ENCODE measurements at places on chromosomes 3 and 15.

DNA sequence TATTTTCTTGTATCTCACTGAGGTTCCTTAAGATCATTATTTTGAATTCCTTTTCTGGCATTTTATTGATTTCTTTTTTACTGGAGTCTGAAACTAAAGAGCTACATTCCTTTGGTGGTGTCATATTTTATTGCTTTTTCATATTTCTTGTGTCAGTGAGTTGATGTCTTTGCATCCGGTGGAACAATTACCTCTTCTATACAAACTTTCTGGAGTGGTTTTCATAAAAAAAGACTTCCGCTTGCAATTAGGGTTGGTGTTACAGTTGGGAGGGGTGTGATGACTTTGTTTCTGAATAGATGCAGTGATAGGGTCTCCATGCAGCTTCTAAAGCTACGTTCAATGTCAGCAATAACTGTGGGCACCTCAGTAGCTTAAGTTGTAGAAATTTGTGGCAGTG lies 181.7 kb downstream of the LPP start:
- DNase-seq: no peak

- no peak for DNase-seq
Measured at GRCh38 chr3:56802378-56802745, 613 bp upstream of the ARHGEF3 start.

- DNase-seq: no peak
Measured at GRCh38 chr3:10006762-10007090, 19.5 kb upstream of the FANCD2 start.

DNA sequence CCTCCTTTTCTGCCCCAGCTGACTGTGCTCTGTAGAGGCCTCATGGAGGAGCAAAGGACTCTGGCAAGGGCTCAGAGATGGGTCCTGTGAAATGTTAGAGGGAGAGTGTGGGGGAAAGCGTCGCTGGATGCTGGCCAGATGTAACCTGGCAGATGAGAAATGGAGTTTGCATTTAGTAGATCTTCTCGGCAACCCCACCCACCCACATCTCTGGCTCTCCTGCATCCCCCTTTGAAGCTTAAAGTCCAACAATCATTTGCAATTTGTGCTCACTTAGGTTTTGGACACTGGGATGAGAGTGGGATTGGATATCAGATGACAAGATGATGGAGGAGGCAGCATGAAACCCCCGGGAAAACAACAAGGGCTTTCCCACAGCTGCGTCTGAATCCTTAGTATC lies 523.6 kb upstream of the MCTP2 start:
- DNase-seq: no peak

- no peak for DNase-seq
Measured at GRCh38 chr3:48289659-48290058, 43.8 kb downstream of the SPINK8 start.

DNA sequence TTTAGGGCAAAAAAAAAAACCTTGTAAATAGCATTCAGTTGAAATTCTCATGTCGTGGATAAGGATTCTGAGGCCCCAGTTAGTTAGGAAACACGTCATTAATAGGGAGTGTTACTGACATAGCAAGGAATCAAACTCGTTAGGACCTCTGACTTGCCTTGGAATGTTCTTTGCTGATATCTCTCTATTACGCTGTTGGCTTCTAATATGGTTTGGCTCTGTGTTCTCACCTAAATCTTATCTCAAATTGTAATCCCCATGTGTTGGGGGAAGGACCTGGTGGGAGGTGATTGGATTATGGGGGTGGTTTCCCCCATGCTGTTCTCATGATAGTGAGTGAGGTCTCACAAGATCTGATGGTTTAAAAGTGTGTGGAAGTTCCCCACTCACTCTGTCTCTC lies 40.3 kb downstream of the CHL1 start:
- no peak for DNase-seq

GRCh38 chr15:78234515-78235040 lies at the start of gene ACSBG1:
ACSBG1 (minus strand) TSS chr15:78234565; CDS start chr15:78234501, 64 bp downstream.
- DNase-seq: peak; percentile 44

DNA sequence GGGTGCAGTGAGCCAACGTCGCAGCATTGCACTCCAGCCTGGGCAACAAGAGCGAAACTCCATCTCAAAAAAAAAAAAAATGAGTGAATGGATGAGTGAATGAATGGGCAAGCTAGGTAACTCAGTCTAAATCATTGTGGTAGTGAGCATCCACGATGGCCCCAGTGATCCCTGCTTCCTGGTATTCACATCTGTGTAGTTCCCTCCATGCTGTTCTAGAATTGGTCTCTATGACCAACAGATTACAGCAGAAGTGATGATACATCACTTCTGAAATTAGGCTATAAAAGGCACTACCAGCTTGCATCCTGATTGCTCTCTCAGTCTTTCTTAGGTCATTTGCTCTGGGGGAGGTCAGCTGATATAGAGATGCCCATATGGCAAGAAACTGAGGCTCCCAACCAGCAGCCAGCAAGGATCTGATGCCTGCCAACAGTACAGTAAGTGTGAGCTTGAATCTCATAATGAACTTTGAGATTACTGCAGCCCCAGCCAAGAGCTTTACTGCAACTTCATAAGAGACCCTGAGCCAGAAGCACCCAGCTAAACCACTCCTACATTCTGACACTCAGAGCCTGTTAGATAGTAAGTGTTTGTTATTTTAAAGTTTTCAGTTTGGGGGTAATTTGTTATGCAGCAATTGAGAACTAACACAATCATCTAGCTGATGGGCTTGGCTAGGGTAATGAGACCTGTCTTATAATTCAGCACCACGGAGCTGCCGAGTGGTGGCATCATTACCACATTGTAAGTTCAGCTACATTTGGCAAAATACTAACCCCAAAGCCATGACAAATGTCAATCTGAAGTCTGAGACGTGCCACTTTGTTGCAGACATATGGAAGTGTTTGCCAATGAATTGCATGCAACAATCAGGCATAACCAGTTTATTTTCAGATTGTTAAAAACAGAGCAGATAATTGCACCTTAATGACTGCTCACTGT lies 53.0 kb downstream of the KLHL6 start:
- peak; percentile 58 for DNase-seq

GRCh38 chr3:188867691-188868265 lies 304.0 kb upstream of the TPRG1 start:
- no peak for DNase-seq

GRCh38 chr3:120473896-120474675 lies 23.3 kb upstream of the FSTL1 start:
- DNase-seq: no peak

DNA sequence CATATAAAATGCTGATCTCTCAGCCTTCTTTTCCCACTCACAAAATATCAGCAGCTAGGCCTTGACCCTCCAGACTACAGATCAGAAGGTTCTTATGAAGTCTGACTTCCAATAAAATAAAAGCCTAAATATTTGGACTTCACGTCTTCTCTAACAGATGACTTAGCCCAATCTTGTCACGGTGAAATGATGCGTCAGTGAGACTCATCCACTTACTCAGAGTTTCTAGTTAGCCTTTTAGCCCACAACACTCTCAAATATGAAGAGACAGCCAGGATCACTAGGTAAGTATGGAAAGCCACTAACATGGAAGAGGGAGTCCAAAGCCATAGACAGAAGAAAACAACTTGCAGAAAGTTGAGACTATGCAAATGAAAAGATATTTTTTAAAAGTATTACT lies 601.2 kb downstream of the PYDC2 start:
- no peak for DNase-seq

DNA sequence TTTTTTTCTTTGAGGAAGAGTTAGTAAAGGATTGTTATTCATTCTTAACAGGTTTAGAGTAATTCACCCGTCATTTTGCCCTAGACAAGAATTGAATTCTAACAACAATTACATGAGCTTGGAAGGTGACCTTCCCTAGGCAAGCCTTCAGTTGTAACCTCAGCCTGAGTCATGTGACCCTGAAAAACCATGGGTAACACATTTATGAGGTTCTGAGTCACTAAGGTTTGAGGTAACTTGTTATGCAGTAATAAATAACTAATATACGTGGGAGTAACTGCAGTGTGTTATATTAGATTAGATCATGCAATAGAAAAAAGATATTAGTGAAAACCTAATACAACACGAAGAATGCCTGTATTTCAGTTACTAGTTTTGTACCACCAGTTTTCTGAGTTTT lies 237.6 kb upstream of the NDN start:
- no peak for DNase-seq

DNA sequence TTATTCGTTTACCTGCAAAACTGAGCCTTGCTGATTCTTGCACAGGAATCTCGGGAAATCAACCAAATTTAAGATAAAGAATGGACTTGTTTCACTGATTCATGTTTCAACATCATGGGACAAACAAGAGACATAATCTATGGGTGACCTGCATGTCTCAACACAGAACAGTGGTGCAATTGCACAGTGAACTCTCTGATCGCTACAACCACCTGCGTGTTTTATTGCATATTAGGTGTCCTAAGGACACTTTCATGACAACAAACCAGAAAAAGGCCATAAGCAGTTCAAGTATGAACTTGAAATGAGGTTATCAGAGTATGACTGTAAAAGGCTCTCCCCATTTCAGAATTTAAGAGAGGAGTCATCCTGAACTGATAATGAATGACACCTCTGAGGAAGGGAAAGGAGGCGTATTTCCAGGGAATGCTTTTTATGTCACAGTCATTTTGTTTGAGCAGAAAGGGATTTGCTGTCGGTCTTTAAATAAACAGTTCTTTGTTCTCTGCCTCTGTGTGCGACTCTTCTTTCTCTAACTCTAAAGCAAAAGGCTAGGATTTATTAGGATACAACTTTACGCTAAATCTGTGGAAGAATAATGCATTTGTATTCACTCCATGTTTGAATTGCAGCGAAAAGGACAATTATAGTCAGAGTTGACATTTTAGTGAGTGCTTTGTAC lies 167.2 kb downstream of the RBMS3 start:
- peak; percentile 30 for DNase-seq

- no peak for DNase-seq
Measured at GRCh38 chr3:32958509-32958908, 7.1 kb downstream of the CCR4 start.

GRCh38 chr15:81959196-81959595 lies 86.6 kb downstream of the MEX3B start:
- no peak for DNase-seq

DNA sequence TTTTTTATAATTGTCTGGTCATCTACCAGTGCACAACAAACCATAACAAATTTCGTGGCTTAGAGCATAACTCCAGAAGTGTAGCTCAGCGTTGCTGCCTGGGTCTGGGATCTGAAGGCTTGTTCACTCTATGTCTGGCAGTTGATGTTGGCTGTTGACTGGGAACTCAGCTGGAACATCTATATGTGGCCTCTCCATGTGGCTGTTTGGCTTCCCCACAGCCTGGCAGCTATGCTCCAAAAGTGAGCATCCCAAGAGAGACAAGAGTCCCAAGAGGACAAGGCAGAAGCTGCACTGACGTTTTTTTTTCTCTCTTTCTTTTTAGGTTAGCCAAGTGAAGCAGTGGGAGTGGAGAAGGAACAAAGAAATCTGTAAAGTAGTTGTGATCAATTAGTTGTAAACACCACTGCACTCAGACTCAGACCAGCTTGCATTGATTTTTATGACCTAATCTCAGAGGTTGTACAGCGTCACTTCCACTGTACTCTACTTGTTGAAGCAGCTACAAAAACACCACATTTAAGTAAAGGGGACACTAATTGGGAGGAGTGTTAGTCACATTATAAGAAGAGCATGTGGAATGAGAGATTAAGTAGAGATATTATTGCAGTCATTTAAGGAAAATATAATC lies 2.5 kb upstream of the GPR176 start:
- peak; percentile 6 for DNase-seq

DNA sequence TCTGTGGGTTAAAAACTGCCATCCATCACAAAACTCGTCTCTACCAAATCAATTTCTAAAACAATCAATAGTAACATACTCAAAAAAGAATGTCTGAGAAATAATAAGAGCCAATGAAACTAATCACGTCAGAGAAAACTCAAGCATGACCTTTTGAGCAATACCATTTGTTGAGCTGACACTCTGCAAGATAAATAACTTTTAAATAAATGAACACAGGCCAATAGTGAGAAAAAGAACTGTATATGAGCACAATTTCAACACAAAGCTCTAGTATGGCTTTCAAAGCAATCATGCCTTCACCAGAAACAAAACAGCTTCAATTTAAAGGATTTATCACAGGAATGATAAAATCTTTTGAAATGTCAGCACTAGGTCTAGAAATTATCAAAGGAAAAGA lies 249.2 kb upstream of the SETMAR start:
- DNase-seq: no peak

- DNase-seq: no peak
Measured at GRCh38 chr15:50633653-50634052, 52.9 kb downstream of the TRPM7 start.

DNA sequence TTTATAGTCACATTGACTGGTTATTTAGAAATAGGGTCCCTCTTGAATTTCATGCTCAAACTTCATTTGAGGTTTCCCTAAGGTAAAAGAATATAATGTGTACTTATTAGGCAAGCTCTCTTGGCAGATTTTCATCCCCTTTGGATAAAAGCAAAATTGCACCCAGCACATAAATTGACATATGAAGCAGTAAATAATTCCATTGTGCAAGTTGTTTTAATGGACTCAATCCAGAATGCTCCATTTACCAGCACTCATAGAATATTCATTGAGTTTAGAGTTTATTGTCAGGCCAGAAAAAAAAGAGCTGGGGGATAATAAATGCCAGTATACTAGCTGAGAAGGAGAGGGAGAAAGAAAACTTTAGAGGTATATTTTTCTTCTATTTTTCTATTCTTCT lies 136.8 kb downstream of the TPRG1 start:
- DNase-seq: no peak

GRCh38 chr15:67570875-67571647 lies 28.6 kb downstream of the MAP2K5 start:
- no peak for DNase-seq

DNA sequence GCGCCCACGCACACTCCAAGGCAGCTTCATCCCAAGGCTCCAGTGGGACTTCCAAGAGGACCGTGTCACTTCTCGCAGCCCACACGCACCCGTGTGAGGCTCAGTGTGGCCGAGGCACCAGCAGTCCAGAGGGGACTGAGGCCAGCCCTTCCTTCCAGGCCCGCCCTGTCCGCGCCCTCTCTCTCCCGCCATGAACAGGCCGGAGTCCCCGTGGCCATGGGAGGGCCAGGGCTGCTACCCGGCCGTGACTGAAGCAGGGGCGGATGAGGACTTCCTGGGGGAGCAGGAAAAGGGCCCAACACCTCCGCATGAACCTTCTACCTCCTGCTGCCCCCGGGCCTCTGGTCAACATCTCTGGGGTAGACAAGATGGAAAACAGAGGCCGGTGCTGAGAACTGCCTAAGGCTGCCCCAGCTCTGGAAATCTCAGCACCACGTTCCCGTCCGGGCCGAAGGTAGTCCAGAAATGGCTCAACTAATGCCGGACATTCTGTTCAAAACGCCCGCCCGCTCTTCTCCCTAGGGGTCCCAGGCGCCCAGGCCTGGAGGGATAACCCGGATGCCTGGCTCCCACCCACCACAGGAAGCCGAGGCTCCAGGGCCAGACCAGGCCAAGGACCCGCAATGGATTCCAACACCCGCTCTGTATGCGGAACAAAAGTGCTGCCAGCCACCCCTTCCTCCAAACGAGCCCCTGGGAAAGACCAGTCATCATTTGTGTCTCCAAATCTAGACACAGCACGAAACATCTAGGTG lies 32.7 kb downstream of the TNK2 start:
- DNase-seq: no peak

- no peak for DNase-seq
Measured at GRCh38 chr15:45169608-45170480, 17.9 kb downstream of the SHF start.

GRCh38 chr15:41661518-41662225 lies 1.5 kb downstream of the MGA start:
- DNase-seq: peak; percentile 92

- DNase-seq: no peak
Measured at GRCh38 chr3:17478673-17479072, 263.8 kb downstream of the TBC1D5 start.

All from SK-MEL-5 (cell line).